ENCODE measurements at places on chromosomes 7 and 10.
A peak's percentile ranks its signal among the peaks of the same experiment; 100 is the strongest.

DNA sequence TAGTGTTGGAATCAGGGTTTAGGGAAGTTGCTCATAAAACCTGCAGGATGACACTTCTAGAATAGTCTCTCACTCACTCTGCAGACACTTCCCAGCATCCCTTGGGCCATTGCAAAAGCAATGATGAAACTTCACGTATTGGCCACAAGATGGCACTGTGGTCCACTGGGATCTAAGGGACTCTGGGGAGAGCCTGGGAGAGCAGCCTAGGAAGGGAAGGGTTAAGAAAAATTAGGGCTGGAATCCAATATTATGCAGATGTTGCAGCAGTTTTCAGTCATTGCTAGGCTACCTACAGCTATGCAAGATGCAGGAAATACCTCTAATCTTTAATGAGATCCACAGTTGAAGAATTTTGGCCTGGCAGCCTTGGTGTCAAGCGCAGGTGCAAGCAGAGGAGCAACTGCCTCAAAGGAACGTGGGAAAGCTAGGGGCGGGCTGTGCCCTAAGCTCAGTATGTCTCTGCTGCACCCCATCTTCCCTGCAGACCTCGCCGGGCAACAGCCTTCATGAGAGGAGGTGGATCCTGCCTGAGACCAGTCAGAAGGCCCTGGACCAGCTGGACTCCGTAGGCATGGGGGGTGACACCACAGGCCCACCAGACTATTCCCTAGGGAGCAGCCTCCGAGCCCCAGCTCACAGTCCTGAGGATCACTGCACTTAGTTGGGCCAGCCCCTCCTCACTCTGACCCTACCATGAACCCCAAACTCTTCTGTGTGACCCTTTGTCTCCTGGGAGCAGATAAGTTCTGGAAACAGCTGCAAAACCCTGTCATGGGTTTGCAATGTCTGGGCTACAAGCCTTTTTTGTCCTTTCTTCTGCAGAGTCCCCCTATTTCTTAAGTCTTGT lies 127.9 kb upstream of the PRSS58 start:
- peak; percentile 77 for DNase-seq

- no peak for DNase-seq
Measured at GRCh38 chr10:104316321-104317099, 21.8 kb downstream of the ITPRIP start.

DNA sequence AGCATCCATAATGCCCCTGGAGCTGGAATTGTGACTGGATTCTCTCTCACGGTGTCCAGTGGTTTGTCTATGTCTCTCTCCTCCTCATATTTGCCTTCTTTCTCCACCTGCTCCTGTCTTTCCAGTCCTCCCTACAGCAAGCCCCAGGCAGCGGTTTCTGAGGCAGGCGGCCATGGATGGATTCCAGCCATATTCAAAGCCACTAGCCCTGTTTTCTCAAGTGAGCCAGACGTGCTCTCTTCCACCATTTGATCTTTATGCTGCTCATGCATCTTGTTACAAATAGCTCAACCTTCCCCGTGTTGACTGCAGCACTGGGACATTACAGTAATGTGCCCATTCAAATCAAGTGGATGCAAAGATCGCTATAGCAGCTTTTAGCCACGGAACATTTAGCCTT lies 387.2 kb upstream of the PODXL start:
- DNase-seq: no peak

DNA sequence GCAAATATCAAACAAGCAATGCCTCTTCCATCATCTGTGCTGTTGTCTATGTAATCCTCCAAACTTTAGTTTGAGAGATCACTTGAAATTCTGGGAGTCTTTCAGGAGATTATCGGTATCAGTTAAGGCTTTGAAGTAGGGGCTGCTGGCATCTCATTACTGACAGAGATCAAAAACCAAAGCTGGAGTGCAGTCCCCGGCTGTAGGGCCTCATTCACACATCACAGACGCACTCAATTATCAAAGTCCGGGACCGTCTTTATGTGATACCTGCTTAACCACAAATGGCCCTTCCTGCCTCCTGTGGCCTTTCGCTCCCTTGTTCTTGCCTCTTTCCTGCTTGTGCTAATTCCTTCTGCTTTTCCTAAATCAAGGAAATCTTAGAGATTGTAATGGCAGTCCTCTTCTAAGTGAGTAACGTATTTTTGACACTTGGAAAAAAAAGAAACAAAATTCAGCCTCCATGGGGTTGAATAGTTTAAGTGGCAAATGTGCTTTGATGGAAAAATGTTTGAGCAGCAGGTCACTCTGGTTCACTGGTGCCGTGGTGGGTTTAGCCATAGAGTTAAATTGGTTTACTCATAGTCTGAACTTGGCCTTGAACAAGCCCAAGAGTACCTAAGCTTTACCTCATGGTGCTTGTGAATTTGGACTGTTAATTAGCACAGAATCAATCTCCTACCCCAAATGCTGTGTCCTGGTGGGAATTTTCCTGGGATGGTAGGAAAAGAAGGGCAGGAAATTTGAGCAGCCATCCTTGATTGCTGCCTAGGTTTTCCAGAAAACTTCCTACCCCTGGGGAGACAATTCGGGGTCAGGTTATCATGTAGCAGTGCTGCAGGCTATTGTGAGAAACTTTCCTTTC lies 178.9 kb upstream of the LYZL1 start:
- DNase-seq: no peak

GRCh38 chr10:43042503-43043341 lies 34.1 kb upstream of the RET start:
- no peak for DNase-seq
